Aorta (tissue), 5 donors: ENCODE measurements at places on chromosomes 6 and 20. TPM values are rescaled to one million over a fixed set of nuclear protein-coding genes. Genes with fewer than 3 reads are reported as not detected.

The CST2 gene
- total RNA-seq: not detected

The SIRPB1 gene
- 1.8 TPM for total RNA-seq

The ALDH5A1 gene
- total RNA-seq: 8.2 TPM

The SCRT2 gene
- not detected for total RNA-seq

The HLA-F gene
- 90.5 TPM for total RNA-seq

The HAO1 gene
- total RNA-seq: not detected

The ISM1 gene
- 94.9 TPM for total RNA-seq

The HSPA1L gene
- total RNA-seq: 1.9 TPM

The SMIM26 gene
- 46.0 TPM for total RNA-seq

The VPS52 gene
- 51.4 TPM for total RNA-seq

The SNHG17 gene
- 30.4 TPM for total RNA-seq

The MCHR2 gene
- not detected for total RNA-seq

The HLA-DQB2 gene
- total RNA-seq: 18.1 TPM

The CRIP3 gene
- 2.2 TPM for total RNA-seq

The ZNF165 gene
- 0.42 TPM for total RNA-seq

DNA sequence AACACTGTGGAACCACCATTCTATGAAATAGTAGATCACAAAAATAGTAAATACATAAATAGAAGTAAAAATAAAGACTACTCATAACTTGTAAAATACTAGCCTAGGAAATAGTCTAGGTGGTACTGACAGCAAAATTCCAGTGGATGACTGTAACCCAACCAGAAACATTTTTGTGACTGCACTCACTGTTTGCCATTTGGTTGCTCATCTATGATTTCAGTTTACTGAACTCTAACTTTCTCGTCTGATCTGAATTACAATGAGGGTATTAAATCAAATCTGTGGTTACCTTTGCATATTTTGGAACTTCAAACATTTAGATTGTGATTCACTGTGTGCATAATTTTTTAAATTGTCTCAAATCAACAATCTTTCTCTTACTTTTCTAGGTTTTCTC is 151.1 kb downstream of the KHDC1L start:
- no peak overlapping the region for H3K27ac ChIP-seq

GRCh38 chr6:137827977-137828810 is 38.9 kb upstream of the TNFAIP3 start:
- H3K27me3 ChIP-seq: no peaks in the 10 kb centered on the region
- no peak overlapping the region for H3K4me3 ChIP-seq
- no peaks in the 10 kb centered on the region for H3K36me3 ChIP-seq
- H3K4me1 ChIP-seq: no peaks in the 10 kb centered on the region
- no peak for DNase-seq

DNA sequence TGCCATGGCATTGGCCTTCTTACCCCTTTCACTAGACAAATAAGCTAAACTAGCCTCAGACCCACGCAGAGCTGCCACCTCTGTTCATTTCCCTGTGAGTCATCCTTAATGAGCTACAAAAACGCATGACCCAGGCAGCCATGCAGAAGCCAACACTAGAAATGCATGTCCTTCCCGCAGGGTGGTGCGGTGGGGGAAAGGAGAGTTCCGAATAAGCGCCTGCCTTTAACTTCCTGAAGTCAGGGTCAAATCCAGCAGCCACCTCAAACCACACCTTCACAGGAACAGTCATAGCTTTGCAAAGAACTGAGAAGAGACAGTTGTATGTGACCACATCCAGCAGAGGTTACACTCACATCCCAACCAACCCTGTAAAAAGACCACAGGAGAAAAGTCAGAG is 40.4 kb downstream of the IRF4 start:
- no peaks in the 10 kb centered on the region for H3K4me1 ChIP-seq
- H3K4me3 ChIP-seq: no peak overlapping the region
- no peak overlapping the region for H3K27ac ChIP-seq
- no peak for DNase-seq
- H3K27me3 ChIP-seq: no peaks in the 10 kb centered on the region

- H3K27me3 ChIP-seq: no peaks in the 10 kb centered on the region
- no peaks in the 10 kb centered on the region for H3K36me3 ChIP-seq
- no peaks in the 10 kb centered on the region for H3K4me1 ChIP-seq
- no peak overlapping the region for H3K27ac ChIP-seq
- H3K4me3 ChIP-seq: no peak overlapping the region
These were observed 130.0 kb upstream of the ZNF217 start for GRCh38 chr20:53723621-53724020.

- no peak overlapping the region for H3K4me3 ChIP-seq
- H3K27ac ChIP-seq: no peak overlapping the region
- no peak for DNase-seq
- no peaks in the 10 kb centered on the region for H3K4me1 ChIP-seq
These were observed 25.7 kb downstream of the STX11 start for GRCh38 chr6:144176043-144176442.

DNA sequence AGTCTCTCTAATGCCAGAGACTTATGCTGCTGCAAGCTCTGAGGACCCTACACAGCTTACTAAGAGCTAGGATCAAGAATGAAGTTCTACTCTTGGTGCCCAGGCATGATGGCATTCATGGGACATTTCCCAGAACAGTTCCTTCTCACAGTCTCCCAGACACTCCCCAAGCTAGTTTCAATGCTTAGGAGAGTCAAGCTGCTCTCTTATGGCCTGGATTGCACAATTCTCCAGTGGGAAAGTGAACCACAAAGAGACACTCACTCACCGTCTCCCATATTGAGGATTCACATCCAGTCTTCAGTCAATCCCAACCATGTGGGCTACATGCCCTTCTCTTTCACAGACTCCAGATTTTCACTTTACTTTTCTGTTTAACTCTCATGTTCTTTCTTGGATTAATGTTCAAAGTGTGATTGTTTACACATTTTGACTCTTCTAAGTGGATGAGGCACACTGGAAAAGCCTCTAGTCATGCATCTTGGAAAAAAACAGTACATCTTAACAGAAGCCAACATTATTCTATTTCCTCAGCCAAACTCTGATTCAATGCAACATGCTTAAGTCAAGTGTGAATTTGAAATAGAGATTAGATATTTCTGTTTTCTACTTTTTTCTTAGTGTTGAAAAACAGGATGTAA is 447.8 kb upstream of the BTBD3 start:
- H3K36me3 ChIP-seq: no peaks in the 10 kb centered on the region
- no peak overlapping the region for H3K27ac ChIP-seq
- DNase-seq: no peak
- no peak overlapping the region for H3K4me3 ChIP-seq

GRCh38 chr6:44662461-44663121 is 275.1 kb downstream of the CDC5L start:
- no peaks in the 10 kb centered on the region for H3K4me1 ChIP-seq
- H3K27me3 ChIP-seq: no peaks in the 10 kb centered on the region
- H3K36me3 ChIP-seq: no peaks in the 10 kb centered on the region
- no peak overlapping the region for H3K27ac ChIP-seq

DNA sequence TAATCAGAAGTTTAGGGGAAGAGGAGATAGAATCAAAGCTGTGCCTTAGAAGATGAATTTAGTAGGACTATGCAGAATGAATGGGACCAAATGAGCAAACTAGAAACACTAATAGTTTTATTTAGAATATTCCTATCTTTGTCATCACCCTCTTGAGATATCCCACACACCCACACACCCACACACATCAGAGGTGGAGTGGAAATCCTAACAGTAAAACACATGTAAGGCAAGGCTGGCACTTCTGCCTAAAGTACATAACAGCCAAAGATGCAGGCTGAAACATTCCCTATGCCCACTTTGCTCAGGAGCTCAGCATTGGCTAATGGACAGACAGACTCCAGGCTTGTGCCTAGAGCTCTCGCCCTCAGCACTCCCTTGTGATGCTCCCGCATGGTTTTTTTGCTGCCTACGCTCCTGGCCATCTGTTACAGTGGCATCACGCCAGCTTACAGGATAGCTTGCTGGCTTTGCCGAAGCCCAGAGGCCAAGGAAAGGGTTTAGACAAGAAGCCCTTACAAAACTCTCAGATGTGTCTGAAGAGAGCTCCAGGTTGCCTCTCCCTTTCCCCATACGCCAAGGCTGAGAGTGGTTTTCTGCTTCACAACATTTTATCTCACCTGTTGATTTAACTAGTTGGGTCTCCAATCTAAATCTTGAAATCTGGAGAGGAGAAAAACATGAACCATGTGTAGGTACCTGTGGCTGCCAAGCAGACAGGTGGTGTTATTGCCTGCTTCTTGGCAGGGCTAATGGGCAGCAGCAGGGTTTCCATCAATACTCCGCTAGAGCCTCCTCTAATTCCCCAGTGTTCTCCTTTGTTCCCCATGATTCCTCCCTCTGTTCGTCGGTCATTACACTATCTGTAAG is 282.6 kb upstream of the ID4 start:
- peak; percentile 63 for DNase-seq
- H3K4me1 ChIP-seq: no peaks in the 10 kb centered on the region
- no peaks in the 10 kb centered on the region for H3K36me3 ChIP-seq
- no peak overlapping the region for H3K27ac ChIP-seq

GRCh38 chr20:21684671-21685070 is 20.8 kb upstream of the PAX1 start:
- no peak for DNase-seq
- no peaks in the 10 kb centered on the region for H3K36me3 ChIP-seq
- H3K4me3 ChIP-seq: no peak overlapping the region
- H3K27ac ChIP-seq: no peak overlapping the region
- no peaks in the 10 kb centered on the region for H3K4me1 ChIP-seq
- H3K27me3 ChIP-seq: no peaks in the 10 kb centered on the region

- no peaks in the 10 kb centered on the region for H3K36me3 ChIP-seq
- no peaks in the 10 kb centered on the region for H3K4me1 ChIP-seq
- H3K27me3 ChIP-seq: no peaks in the 10 kb centered on the region
- H3K27ac ChIP-seq: no peak overlapping the region
- no peak overlapping the region for H3K4me3 ChIP-seq
- no peak for DNase-seq
These were observed 74.7 kb downstream of the FAM217A start for GRCh38 chr6:4004249-4004648.

- no peak overlapping the region for H3K27ac ChIP-seq
- no peaks in the 10 kb centered on the region for H3K4me1 ChIP-seq
- no peak overlapping the region for H3K4me3 ChIP-seq
- no peak for DNase-seq
These were observed 19.0 kb upstream of the DCDC2 start for GRCh38 chr6:24376871-24377270.

DNA sequence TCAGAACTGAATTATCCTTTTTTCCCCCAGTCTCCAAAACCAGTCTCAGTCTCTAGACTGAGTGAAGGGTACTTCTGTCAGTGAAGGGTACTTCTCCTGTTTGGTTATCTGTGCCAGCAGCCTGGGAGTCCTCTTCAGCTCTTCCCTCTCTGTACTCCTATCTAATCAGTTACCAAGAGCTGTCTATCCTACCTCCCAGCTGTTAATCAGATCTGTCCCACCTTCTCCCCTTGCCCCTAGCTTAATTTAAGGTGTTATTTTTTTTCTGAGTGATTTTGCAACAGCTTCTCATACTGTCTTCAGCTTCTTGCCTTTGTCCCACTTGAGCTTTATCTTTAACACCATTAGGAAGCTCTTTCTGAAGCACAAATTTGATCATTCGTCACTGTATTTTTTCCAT is 491.9 kb upstream of the SOX4 start:
- no peaks in the 10 kb centered on the region for H3K27me3 ChIP-seq
- no peaks in the 10 kb centered on the region for H3K4me1 ChIP-seq
- no peak for DNase-seq
- no peaks in the 10 kb centered on the region for H3K36me3 ChIP-seq

GRCh38 chr20:58670102-58670501 is 19.0 kb downstream of the STX16 start:
- no peaks in the 10 kb centered on the region for H3K27me3 ChIP-seq
- H3K36me3 ChIP-seq: peaks cover 12% of the 10 kb centered on the region
- H3K4me3 ChIP-seq: no peak overlapping the region

- H3K4me1 ChIP-seq: no peaks in the 10 kb centered on the region
- no peak overlapping the region for H3K4me3 ChIP-seq
- H3K36me3 ChIP-seq: no peaks in the 10 kb centered on the region
- H3K27ac ChIP-seq: no peak overlapping the region
- H3K27me3 ChIP-seq: no peaks in the 10 kb centered on the region
These were observed 169.0 kb upstream of the PRDM1 start for GRCh38 chr6:105917038-105917695.

GRCh38 chr6:108568101-108568500 is 7.4 kb downstream of the FOXO3 start:
- no peak overlapping the region for H3K4me3 ChIP-seq
- no peaks in the 10 kb centered on the region for H3K4me1 ChIP-seq
- DNase-seq: no peak

DNA sequence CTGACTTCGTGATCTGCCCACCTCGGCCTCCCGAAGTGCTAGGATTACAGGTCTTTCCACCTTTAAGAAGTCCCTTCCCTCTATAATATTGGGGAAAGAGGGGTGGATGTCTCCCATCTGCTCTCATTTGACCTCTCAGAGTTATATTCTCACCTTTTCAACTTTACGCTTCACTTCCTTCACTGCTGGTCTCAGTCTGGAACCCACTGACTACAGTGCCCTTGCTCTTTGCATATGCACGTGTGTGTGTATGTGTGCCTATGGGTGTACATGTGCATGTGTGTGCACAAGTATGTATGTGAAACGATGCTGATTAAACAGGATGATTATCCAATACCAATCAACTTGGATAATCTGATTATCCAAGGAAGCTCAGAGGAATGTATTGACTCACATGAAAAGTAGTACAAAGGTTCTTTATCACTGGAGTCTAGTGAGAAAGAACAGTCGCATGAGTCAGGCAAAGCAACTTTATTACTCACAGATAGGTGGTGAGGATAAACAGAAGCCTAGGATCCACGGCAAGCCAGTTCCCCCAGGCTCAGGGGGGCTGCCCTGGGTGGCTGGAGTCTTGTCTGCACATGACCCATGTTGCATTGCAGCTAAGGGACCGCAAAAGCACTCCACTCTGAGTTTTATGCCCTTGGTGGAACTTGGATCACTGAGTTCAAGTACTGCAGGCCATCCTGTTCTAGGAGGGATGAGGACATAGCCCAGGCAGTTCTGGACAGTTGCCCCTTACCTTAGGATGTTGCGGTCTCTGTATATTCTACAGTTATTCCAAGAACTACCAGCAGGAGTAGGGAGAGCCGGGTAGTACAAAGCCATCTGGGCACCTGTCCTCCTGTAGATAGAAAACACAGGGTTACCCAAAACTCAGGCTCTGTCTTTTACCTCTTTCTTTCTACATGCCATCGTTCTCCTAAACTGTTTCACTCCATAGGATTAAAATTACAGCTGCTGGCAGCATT is 50.9 kb downstream of the SNRNP48 start:
- H3K27me3 ChIP-seq: no peaks in the 10 kb centered on the region
- H3K4me1 ChIP-seq: no peaks in the 10 kb centered on the region
- no peak overlapping the region for H3K27ac ChIP-seq
- H3K4me3 ChIP-seq: no peak overlapping the region
- no peaks in the 10 kb centered on the region for H3K36me3 ChIP-seq
- DNase-seq: no peak

- DNase-seq: no peak
- H3K36me3 ChIP-seq: no peaks in the 10 kb centered on the region
- H3K4me1 ChIP-seq: peaks cover 4% of the 10 kb centered on the region
- no peak overlapping the region for H3K4me3 ChIP-seq
- H3K27ac ChIP-seq: no peak overlapping the region
- no peaks in the 10 kb centered on the region for H3K27me3 ChIP-seq
These were observed 55.8 kb downstream of the SNAI1 start for GRCh38 chr20:50038574-50038991.

DNA sequence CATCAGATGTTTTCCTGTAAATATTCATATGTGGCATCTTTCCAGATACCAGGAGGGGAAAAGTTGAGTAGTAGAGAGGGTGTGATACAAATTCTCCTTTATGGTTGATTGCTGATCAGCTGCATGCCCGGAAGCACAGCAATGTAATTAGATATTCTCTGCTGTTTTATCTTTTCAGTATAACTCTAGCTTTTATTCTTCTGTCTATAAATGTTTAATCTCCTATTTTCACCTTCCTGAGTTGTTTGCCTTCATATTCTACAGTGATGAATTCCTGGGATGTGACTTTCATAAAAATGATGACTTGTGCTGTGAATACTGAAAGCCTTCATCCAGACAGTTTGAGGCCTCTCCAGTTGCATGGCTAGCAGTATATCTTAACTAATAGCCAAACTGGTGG is 53.7 kb downstream of the SH3BGRL2 start:
- H3K27ac ChIP-seq: no peak overlapping the region
- no peak for DNase-seq
- no peaks in the 10 kb centered on the region for H3K27me3 ChIP-seq
